ENCODE measurements at places on chromosomes 3 and 15.

DNA sequence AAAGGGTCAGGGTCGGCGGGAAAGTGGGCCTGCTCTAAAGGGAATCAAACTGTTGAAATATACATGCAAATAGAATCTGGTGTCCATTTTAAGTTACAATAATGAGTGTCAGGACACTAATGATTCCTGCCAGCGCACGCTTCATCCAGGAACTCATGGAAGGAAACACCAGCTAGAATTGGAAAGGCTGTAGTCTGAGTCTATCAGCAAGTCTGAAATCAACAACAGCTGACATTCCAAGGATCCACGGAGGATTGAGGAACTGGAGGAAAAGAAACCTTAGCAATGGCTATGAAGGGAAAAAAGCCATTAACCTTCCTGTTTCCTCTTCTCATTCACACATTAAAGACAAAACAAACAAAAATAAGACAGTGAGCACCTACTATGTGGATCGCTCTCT is 1063.1 kb downstream of the NTRK3 start:
- H3K4me1 ChIP-seq, result no peaks in the 10 kb centered on the region
- H3K27ac ChIP-seq, result no peak overlapping the region
- DNase-seq, result no peak
- no peaks in the 10 kb centered on the region for H3K36me3 ChIP-seq

GRCh38 chr3:161854232-161854771 is 357.7 kb downstream of the OTOL1 start:
- H3K4me1 ChIP-seq, result no peaks in the 10 kb centered on the region
- H3K36me3 ChIP-seq, result no peaks in the 10 kb centered on the region
- no peak overlapping the region for H3K27ac ChIP-seq

DNA sequence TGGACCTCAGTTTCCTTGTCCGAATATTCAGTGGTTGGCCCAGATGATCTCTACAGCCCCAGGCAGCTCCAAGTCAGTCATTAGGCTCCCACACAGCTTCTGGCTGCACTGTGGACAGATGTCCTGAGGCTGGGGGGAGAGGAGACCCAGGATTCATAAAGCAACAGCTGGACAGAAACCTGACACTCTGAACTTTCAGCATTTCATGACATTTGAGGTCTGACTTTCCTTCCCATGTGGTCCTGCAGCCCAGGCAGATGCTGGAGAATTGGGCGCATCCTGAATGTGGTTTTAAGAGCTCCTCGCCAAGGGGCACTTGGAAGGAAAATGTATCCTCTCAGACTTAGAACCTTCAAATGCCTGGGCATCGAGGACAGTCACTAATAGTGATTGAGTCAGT is 307.6 kb upstream of the LRRFIP2 start:
- no peaks in the 10 kb centered on the region for H3K4me1 ChIP-seq
- H3K4me3 ChIP-seq, result no peak overlapping the region
- H3K36me3 ChIP-seq, result no peaks in the 10 kb centered on the region
- DNase-seq, result no peak

- H3K27ac ChIP-seq, result no peak overlapping the region
- no peaks in the 10 kb centered on the region for H3K36me3 ChIP-seq
- H3K27me3 ChIP-seq, result no peaks in the 10 kb centered on the region
- DNase-seq, result no peak
Observed at GRCh38 chr15:91896341-91897055, 43.0 kb downstream of the SLCO3A1 start.

DNA sequence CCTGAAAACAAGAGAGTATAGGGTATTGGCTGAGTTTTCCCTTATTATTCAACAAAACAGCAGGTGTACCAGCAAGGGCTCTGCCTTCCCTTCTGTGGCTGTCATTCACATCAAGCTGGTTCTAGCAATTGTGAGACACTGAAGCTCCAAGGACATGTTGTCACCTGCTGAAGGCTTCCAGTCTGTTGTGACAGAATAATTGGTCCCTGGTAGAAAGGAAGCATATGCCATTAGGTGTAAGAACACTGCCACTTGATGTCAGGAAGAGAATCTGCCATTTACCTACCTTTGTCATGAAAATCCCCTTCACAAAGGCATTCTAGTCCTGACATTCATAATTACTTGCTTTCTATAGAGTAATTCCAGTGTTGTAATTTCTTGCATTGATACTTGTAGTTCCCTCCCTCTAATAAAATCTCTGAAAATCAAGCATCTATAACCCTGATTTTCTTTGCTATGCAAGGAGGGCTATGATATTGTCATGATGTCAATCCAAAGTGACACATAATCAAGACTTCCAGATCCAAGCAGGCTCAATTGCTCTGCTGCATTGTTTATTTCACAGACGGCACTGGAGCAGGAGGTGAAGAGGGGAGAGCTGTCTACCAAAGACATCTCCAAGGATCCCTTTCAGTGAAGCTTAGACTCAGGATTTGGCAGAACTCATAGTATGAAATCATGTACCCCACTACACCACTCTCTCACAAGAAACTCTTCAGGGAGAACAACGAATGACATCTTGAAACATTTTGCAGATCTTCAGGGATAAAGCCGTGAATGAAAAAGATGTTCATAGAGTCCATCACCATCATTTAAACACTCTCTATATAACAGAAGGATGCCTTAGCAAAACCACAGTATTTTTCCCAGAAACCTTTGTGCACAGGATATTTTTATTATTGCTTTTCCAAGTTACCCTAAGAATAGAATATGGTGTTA is 425.3 kb downstream of the RBMS3 start:
- H3K27ac ChIP-seq, result no peak overlapping the region
- DNase-seq, result no peak
- no peaks in the 10 kb centered on the region for H3K4me1 ChIP-seq
- H3K27me3 ChIP-seq, result no peaks in the 10 kb centered on the region

- H3K27ac ChIP-seq, result no peak overlapping the region
- DNase-seq, result no peak
- no peaks in the 10 kb centered on the region for H3K36me3 ChIP-seq
- H3K4me1 ChIP-seq, result peaks cover 2% of the 10 kb centered on the region
- peaks cover 30% of the 10 kb centered on the region for H3K27me3 ChIP-seq
Observed at GRCh38 chr3:194170793-194171192, 34.8 kb downstream of the HES1 start.

DNA sequence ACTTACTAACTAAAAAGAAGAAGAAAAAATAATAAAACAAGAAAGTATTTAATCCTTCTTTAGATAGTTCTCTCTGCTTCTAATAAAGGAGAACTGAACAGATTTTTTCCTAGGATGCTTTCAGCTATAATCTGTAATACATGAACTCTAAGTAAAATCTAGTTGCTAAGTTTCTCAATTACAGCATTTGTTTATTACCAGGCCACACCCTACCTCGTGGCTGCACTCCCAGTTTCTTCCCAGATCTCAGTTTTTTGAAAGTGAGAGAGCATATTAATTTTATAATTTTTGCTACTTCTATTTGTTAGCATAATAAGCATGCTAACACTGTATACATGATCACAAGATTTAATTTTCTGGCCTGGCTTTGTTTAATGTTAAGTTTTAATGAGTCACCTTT is 258.3 kb downstream of the IL5RA start:
- H3K4me1 ChIP-seq, result no peaks in the 10 kb centered on the region
- no peak overlapping the region for H3K4me3 ChIP-seq
- no peak overlapping the region for H3K27ac ChIP-seq
- no peaks in the 10 kb centered on the region for H3K27me3 ChIP-seq
- DNase-seq, result no peak
- H3K36me3 ChIP-seq, result no peaks in the 10 kb centered on the region

DNA sequence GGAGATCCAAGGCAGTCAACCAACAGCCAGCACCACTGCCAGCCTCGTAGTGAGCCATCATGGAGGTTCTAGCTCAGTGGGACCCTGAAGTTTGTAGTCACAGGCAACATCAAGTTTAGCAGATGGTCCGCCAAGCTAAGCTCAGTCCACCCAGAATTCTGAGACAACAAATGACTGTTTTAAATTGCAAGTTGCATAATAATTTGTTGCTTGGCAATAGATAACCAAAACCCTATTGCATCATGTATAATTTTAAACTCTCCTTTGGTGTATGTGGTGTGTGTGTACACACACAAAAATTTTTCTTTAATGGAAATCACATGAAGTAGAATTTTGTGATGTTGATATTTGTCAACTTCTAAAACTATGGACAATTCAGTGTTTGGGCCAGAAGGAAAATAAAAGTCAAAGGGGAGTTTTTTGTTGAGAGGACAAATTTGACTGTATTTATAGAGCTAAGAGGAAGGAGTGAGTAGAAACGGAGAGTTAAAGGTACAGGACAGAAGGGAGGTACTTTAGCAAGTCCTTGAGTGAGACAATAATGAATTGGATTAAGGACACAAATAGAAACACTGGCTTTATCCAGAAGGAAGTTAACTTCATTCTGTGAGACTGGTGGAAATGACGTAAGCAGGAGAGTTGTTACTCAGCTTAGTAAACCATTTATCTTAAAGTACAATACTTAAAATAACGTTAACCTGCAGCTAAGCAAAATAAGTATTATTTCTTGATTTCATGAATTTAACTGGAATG is 83.6 kb downstream of the NCEH1 start:
- no peak for DNase-seq
- H3K4me3 ChIP-seq, result no peak overlapping the region
- peaks cover 3% of the 10 kb centered on the region for H3K27me3 ChIP-seq
- H3K27ac ChIP-seq, result no peak overlapping the region
- H3K36me3 ChIP-seq, result peaks cover 16% of the 10 kb centered on the region

- no peak overlapping the region for H3K27ac ChIP-seq
- H3K36me3 ChIP-seq, result no peaks in the 10 kb centered on the region
- no peak overlapping the region for H3K4me3 ChIP-seq
- DNase-seq, result no peak
Observed at GRCh38 chr3:122977746-122978466, 49.7 kb downstream of the SEMA5B start.

GRCh38 chr3:56737006-56737405 is 53.9 kb upstream of the TASOR start:
- H3K4me1 ChIP-seq, result no peaks in the 10 kb centered on the region
- H3K36me3 ChIP-seq, result peaks cover 62% of the 10 kb centered on the region
- no peak overlapping the region for H3K4me3 ChIP-seq
- H3K27ac ChIP-seq, result no peak overlapping the region

- H3K27ac ChIP-seq, result peak overlapping the region; percentile 98
- peaks cover 30% of the 10 kb centered on the region for H3K36me3 ChIP-seq
- H3K4me3 ChIP-seq, result peak overlapping the region; percentile 91
Observed at GRCh38 chr3:49673121-49673714, 933 bp upstream of the APEH start.

GRCh38 chr15:66080717-66081398 is 172.7 kb downstream of the MEGF11 start:
- DNase-seq, result no peak
- no peaks in the 10 kb centered on the region for H3K4me1 ChIP-seq
- H3K36me3 ChIP-seq, result no peaks in the 10 kb centered on the region
- peaks cover 29% of the 10 kb centered on the region for H3K27me3 ChIP-seq
- H3K4me3 ChIP-seq, result no peak overlapping the region

DNA sequence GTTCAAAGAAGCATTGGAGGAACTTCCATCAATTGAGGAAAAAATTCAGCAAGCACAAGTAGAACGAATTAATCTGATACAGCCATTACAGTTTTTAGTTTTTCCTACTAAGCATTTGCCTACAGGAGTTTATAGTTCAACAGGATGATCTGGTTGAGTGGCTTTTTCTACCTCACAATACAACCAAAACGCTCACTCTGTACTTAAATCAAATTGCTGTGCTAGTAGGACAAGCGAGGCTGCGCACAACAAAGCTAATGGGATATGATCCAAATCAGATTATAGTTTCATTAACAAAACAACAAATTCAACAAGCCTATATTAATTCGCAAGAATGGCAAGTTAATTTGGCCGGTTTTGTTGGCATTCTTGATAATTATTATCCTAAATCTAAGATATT is 44.2 kb downstream of the ETFA start:
- no peak overlapping the region for H3K27ac ChIP-seq
- peaks cover 96% of the 10 kb centered on the region for H3K36me3 ChIP-seq
- no peaks in the 10 kb centered on the region for H3K27me3 ChIP-seq
- H3K4me1 ChIP-seq, result no peaks in the 10 kb centered on the region
- no peak for DNase-seq
- H3K4me3 ChIP-seq, result no peak overlapping the region

DNA sequence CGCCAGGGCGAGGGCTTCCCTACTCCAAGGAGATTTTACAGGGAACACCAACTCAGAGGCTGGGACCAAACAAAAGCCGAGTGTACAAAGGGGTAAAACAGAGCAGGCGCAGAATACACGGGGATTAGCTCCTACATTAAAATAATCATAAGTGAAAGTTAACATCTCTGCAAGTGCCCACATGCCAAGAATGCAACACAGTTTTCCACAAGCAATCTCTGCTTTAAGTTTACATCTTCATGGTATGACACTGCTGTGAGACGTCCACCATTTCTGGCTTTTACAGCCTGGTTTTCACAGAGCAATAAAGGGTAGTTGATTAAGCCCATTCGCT is 500 bp upstream of the VGLL3 start:
- H3K27ac ChIP-seq, result no peak overlapping the region
- peaks cover 4% of the 10 kb centered on the region for H3K4me1 ChIP-seq
- DNase-seq, result no peak
- peak overlapping the region; percentile 13 for H3K4me3 ChIP-seq
- no peaks in the 10 kb centered on the region for H3K36me3 ChIP-seq

GRCh38 chr3:112143251-112143650 is 10.2 kb upstream of the GCSAM start:
- DNase-seq, result no peak
- no peaks in the 10 kb centered on the region for H3K27me3 ChIP-seq
- H3K36me3 ChIP-seq, result peaks cover 3% of the 10 kb centered on the region
- H3K27ac ChIP-seq, result no peak overlapping the region

DNA sequence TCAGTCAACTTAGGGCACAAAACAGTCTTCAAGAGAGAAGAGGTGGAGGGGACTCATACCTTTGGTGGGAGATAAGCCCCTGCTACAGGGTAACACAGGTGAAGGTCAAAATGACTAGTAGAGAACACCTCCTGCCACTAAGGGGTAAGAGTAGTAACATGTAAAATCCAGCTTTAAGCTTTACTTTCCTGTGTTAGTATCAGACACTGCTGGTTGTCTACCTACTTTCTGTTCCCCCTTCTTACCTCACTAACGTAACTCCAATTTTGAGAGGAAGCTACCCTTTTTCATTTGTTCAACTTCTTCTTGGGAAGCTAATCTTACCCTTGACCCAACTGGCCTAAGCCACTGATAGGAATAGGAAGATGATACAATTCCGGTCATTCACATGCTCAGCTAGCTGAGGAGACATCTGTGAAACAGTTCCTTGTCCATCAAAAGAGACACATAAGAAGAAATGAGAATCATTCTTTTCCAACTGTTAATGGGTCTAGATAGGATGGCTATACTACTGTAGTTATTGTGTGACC is 826.8 kb upstream of the CFAP20DC start:
- DNase-seq, result no peak
- H3K4me1 ChIP-seq, result peaks cover 10% of the 10 kb centered on the region
- peaks cover 2% of the 10 kb centered on the region for H3K27me3 ChIP-seq
- no peaks in the 10 kb centered on the region for H3K36me3 ChIP-seq
